ENCODE measurements at places on chromosomes 13 and 19.
A peak's percentile ranks its signal among the peaks of the same experiment; 100 is the strongest.

DNA sequence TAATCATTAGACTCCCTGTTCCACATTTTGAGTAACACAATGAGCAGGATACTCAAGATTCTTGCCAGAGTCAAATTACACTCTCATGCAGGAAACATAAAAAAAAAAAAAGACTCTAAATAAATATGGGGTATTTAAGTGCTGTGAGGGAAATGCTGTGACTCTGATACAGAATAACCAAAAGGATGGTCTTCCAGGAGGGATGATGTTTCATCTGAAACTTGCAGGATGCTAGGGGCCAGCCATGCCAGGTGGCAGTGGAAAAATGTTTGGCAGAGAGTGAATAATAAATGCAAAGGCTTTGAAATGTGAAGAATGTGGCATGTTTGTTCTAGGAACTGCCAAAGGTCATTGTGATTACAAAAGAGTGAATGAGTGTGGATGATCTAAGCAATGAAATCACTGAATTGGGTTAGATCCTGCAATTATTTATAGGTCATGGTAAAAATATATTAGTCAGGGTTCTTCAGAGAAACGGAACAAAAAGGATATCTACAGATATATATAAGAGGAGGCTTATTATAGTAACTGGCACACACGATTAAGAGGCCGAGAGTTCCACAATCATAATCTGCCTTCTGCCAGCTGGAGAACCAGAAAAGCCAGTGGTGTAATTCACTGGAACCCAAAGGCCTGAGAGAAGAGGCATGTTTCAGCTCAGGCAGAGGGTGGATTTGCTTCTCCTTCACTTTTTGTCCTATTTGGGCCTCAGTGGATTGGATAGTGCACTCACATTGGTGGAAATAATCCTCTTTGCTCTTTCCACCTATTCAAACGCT lies 1832.8 kb upstream of the MIR17HG start:
- DNase-seq: no peak

- no peak for DNase-seq
These were observed 4.2 kb upstream of the CACNG7 start for GRCh38 chr19:53904909-53905308.

GRCh38 chr19:50522881-50523280 lies 9.2 kb upstream of the ASPDH start:
- no peak for DNase-seq

GRCh38 chr19:41801792-41802211 lies 5.4 kb downstream of the CEACAM3 start:
- no peak for DNase-seq

DNA sequence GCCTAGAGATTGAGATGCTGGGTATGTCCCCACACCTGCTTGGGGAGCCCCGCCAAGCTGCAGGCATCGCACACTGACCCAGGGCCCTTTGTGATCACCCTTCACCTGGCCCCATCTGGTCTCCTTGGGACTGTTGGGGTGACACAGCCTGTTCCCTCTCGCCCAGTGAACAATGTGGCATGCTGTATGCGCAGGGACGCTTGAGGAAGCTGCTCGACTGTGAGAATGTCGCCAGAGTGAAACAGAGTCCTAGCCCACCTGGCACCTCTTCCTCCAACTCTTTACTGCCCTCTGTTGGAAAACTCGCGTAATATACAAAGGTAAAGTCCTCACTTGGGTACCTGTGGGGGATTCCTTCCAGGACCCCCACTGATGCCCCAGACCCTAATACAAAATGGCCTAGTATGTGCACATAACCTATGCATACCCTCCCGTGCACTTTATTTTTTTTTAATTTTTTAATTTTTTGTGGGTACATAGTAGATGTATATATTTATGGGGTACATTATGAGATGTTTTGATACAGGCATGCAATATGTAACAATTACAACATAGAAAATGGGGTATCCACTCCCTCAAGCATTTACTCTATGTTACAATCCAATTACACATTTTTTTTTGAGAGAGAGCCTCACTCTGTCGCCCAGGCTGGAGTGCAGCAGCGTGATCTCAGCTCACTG lies 9.0 kb downstream of the BLOC1S3 start:
- no peak for DNase-seq

- no peak for DNase-seq
These were observed 64.4 kb downstream of the WASF3 start for GRCh38 chr13:26621731-26622401.

- no peak for DNase-seq
These were observed 1364.9 kb upstream of the MIR17HG start for GRCh38 chr13:89982407-89983095.

DNA sequence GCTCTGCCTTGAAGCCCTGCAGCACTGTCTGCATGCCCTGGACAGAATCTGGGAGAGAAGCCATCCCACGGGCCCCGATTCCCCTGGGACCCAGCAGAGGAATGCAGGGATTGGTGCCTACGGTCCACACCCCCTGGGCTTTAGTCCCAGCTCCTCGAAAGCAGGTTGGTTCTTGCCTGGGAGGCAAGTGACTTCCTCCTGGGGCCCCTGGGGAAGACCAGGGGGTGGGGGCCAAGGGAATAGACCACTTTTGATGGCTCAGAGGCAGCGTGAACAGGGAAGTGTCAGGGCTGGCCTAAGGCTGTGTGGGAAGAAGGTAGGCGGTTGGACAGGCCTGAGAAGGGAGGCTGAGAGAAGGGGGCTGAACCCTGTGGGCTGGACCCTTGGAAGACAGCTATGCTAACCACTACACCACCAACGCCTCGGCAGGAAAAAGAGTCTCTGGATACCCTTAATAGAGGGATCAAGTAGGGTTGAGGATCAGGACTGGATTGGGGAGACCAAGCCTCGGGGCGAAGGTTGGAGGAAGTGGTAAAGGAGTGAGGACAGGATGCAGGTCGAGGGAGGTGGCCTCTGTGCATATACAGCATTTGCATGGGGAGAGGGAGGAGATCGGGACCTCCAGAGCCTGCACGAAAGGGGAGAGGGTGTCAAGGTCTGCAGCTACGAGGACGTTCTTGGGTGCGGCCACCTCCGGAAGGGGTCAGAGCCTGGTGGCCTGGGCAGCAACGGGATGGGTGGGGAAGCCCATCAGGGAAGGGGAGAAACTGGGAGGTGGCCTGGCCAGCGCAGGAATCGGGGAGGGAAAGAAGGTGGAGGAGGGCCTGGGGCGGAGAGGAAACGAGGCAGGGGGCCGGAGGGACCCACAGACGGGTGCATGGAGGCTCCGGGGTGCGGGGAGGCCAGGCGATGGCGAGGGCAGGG lies 709 bp downstream of the DPP9 start:
- no peak for DNase-seq

- DNase-seq: peak; percentile 53
These were observed 44.5 kb downstream of the RFX2 start for GRCh38 chr19:6065685-6066374.

DNA sequence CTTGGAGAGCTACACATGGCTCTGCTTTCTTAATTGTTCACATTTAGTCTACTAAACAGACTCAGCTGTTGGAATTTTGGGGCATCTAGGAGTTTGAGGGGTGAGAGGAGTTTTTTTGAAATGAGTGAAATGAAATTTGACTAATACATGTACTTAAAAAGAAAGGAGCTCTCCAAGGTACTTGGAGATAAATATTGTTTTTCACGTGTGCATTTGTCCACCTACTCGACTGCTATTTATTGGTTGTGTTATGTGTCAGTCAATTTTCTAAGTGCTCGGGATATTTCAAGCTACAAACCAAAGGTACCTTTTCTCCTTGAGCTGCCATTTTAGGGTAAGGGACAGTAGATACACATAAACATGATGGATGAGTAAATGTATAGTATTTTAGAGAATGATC lies 697.0 kb downstream of the LIG4 start:
- no peak for DNase-seq

DNA sequence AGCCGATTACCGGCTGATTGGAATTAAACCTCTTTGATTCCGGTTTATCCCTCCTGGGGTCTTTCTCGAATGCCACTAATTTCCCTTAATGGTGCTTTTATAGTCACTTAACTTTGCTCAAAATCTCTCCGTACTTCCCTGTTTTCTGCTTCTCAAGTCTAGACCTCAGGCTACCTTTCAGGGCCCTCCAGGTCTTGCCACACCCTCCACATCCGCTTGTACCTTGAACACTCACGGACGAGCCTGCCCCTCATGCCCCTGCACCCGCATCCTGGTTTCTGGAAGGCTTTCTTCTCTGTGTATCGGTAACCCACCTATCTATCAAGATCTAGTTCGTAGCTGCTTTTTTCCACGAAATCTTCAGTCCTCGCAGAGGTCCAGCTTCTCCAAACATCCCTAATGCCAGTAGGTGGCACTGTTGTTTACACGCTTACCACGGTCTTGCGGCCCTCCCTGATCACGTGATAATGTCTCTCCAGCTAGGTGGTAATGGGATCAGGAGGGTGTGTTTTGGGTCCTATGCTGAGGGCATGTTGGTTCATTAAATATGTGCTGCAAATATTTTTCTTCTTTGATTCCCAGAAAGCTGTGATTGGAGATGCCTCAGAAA lies 13.8 kb downstream of the ATP12A start:
- no peak for DNase-seq

- DNase-seq: no peak
These were observed 7.9 kb downstream of the PPP1R37 start for GRCh38 chr19:45100846-45101252.

DNA sequence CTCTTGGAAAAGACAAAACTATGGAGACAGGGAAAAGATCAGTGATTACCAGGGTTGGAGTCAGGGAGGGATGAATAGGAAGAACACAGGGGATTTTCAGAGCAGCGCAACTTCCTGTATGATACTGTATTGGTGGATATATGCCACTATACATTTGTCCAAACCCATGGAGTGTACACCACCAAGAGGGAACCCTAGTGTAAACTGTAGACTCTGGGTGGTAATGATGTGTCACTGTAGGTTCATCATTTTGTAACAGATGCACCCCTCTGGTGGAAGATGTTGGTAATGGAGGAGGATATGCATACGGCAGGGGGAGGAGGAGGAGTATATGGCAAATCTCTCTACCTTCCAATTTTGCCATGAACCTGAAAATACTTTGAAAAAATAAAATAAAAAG lies 68.1 kb downstream of the UFM1 start:
- DNase-seq: no peak

DNA sequence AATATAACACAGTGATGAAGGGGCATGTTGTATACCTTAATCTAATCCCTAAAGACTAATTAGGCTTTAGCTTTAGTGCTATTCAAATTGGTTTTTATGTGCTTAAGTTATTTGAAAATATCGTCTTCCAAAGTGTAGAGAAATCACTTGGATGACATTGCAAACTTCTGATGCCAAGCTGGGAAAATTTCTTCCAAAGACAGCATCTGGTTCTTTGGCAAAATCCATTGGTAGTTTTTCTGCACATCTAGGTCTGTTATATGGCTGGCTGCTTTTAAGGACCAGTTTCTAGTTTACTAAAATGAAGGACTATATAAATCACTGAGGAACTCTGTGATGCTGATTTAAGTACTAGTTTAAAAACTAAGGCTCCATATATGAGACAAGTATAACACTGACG lies 2362.3 kb downstream of the PCDH9 start:
- no peak for DNase-seq

DNA sequence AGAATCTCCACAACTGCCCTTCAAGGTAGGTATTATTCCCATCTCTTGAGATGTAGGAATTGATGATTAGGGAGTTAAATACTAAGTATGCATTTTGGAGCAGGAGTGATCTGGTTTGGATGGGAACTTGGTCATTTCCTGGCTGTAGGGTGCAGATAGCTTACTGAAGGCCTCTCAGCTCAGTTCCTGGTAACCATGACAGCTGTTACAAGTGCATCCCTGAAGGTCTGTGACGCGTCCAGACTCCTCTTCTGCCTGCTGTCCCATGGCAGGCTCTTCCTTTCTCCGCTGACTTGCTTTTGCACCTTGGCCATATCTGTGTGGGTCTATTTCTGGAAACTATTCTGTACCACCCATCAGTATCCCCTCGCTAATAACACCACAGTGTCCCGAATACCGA lies 387.8 kb downstream of the ZNF536 start:
- DNase-seq: no peak

DNA sequence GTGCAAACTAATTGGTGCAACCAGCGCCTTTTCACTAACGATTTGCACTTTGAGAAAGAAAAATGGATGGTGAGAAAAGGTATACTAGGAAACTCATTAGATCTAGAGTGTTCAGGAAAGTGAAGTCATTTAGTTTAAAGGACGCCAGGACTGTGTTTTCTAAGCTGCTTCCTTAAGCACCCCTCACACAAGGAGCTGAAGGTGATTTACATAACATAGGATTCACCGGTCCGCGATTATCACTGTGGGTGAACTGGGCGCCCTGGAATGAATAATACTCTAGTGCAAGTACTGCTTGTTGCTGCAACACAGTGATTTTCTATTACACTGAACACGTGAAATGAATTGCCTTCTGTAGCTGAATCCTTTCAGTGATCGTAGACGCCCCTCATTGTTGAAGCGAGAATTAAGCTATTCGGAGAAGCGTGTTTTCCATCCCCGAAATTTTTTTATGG lies 2.6 kb upstream of the MAB21L1 start:
- no peak for DNase-seq

DNA sequence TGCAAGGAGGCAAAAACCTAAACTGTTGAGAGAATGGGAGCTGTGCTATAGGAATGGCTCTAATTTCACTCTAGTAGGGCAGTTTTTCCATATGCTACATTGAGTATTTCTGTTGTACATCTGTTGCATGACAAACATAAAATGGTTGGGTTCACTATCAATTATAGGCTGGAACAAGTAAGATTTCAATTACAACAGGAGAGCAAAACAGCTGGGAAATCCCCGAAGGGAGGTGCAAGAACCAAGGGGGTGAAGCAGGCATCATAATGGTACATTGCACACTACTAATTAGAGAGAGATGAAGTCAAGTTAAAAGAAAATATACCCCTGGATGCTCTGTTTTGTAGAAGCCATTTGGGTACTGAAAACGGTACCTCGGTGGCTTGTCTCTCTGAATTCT lies 389.5 kb downstream of the PCDH9 start:
- DNase-seq: no peak

DNA sequence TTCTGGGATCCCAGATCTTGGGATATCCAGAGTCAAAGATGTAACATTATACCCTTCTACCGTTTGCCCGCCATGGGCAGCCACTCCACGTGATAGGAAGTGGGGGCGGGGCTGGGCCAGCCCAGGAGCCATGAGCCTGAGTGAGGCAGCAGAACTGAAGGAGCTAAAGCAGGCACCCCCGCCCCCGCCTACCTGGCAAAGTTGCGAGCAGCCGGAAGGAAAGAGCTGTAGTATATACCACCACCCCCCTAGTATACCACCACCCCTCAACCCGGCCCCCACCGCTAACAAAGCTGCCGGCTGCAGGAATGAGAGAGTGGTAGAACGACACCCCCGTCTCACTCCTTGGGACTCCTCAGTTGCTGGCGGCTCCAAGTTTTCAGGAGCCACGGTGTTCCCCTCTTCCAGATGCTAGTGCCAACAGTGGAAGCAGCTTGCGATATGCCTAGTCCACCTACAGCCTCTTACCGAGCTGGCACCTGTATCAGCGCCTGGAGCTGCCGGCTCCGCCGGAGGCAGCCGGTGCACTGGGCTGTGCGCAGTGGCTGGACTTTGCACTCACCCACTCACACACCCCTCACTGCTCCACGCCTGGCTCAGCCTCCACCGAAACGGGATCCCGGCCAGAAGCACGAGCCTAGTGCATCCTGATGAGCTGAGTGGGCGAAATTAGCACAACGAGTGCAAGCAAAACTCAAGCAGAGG lies 230.7 kb upstream of the PRR20A start:
- DNase-seq: no peak

- no peak for DNase-seq
These were observed 2.4 kb downstream of the RNF6 start for GRCh38 chr13:26219726-26220125.

Data from activated CD4-positive, alpha-beta T cell treated with anti-CD3 and anti-CD28 coated beads, Interleukin-2, amount 50 U/mL, for 1 hour (primary cell).